ENCODE measurements at places on chromosomes 1 and 21.
A peak's percentile ranks its signal among the peaks of the same experiment; 100 is the strongest.

DNA sequence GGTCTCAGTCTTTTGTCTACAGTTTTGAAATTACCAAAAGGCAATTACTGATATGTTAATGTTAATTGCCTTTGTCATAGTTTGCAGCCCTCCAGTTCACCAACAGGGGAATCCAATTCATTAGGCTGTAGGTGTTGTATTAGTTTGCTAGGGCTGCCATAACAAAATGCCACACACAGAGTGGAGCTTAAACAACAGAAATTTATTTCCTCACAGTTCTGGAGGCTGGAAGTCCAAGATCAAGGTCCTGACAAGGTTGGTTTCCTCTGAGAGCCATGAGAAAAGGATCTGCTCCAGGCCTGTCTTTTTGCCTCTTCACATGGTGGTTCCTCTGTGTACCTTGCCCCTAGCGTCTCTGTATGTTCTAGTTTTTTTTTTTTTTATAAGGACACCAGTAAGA, 1.3 kb downstream of the RTCA start:
- DNase-seq: no peak

DNA sequence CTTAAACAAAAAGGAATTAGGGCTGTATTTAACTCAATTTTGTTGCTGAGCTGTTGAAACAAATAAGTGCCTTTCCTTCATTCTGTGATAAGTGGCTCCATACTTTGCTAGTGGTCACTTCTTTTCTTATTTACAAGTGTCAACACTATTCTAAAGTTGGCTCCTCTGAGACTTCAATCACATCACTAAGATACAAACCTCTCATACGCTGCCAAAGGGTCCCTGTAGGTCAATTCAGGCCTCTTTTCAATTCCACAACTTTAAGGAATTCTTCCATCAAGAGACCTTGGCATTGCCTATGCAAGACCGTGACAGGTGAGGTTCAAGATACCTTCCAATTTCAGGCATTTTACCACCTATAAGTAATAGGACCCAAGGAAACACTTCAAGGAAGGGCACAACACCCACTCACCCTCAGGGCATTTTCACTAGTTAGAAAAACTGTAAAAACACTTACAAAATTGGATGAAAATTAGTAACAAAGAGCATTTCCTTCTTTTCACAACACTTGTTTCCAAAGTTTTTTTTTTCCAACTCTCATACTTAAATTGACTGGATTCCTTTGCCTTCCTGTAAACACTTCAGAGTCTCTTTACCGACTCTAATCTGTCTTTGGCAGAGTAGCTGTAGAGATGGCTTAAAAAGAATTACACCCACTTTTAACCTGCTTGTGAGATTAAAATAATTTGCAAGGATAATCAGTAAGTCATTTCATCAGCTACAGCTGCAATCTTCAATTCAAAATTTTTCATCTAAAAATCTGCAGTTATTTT, 24.5 kb downstream of the SERBP1 start:
- no peak for DNase-seq

- no peak for DNase-seq
These were observed 18.3 kb upstream of the S100A2 start for GRCh38 chr1:153583976-153584375.

GRCh38 chr1:27789540-27790041, 16.6 kb downstream of the STX12 start:
- DNase-seq: no peak

DNA sequence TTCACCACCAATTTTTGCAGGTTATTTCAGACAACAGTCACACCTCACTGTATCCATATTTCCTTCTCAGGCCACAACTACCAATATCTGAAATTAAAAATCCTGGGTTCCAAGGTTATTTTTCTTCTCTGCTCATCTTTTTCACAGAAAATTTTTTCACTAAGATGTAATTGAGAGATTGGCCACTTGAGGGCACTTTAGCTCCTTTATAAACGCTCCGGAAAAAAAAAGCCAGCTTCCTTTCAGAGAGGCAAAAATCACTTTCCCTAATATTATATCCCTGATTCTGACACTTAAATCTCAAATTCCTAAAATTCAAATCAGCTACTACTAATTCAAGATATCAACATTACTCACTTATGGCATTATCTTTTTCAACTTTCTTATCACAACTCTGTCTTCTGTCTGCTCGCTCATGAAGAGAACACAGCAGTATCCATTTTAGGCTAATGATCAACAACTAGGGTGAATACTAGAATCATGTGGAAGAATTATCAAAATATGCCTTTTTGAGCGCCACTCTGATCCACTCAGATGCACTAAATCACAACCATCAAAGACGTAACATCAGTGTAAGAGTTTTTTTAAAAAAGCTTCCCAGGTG, 101.4 kb upstream of the RGS1 start:
- DNase-seq: no peak

- no peak for DNase-seq
These were observed 803.7 kb downstream of the KCNT2 start for GRCh38 chr1:195804547-195804946.

- no peak for DNase-seq
These were observed 145.6 kb downstream of the ZBTB18 start for GRCh38 chr1:244196571-244197285.

DNA sequence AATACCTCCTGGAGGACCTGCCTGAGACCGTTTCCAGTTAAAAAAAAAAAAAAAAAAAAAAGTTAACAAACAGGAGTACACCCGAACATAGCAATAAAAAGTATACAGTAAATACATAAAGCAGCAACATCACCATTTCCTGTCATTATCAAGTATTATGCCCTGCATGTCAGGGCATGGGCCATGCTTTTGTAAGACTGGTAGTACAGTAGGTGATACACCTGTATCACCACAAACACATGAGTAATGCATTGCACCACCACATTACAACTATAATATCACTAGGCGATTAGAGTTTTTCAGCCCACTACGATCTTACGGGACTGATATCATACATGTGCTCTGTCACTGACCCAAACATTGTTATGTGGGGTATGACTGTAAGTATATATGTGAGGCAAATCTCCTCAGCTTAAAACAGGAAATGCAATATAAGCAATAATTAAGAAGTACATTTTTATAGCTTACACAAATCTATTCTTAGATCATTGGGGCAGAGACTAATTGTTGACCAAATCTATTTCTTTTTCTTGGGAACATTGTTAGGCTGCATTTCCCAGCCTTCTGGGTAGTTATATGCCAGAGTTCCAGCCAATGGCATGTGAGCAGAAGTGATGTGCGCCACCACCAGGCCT, 98.1 kb downstream of the PLD5 start:
- DNase-seq: no peak

DNA sequence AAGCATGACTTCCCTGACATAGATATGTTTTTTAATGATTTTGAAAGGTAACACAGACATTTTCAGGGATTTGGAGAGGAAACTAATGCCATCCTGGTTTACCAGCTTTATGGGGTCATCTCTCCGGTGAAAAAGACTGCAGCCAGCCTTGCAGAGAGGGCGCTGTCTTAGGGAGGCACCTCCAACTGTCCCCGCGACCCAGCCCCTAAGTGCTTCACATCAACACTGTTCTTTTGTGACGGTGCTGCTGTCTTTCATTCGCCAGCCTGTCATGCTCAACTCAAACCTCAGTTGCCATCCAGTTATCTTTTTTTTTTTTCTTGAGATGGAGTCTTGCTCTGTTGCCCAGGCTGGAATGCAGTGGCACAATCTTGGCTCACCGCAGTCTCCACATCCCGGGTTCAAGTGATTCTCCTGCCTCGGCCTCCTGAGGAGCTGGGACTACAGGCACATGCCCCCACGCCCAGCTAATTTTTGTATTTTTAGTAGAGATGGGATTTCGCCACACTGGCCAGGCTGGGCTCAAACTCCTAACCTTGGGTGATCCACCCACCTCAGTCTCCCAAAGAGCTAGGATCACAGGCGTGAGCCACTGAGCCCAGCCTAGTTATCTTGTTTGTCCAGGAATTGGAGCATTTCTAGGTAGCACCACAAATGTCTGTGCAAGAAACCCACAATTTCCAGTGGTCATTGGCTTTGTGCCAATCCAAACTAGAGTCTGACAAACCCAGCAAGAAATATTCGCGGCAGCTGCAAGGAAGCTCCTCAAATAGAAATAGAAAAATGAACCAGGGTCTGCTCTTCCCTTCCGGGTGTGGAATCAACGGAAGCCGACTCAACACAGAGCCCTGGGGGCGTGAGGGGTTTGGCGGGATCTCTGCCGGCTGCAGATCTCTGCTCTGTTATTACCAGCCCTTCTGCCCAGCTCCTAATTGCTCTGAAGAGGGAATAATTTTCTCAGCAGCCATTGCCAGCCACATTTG, 24.2 kb downstream of the PDE9A start:
- peak; percentile 4 for DNase-seq

- DNase-seq: no peak
These were observed 42.0 kb downstream of the CXADR start for GRCh38 chr21:17554679-17555465.

- no peak for DNase-seq
These were observed 25.2 kb downstream of the MAPKAPK2 start for GRCh38 chr1:206709772-206710459.

GRCh38 chr1:5597171-5597850, 394.9 kb downstream of the NPHP4 start:
- no peak for DNase-seq

- DNase-seq: no peak
These were observed 91.9 kb upstream of the IGSF21 start for GRCh38 chr1:18015719-18016118.

GRCh38 chr1:185267301-185267700, 49.7 kb downstream of the IVNS1ABP start:
- no peak for DNase-seq

DNA sequence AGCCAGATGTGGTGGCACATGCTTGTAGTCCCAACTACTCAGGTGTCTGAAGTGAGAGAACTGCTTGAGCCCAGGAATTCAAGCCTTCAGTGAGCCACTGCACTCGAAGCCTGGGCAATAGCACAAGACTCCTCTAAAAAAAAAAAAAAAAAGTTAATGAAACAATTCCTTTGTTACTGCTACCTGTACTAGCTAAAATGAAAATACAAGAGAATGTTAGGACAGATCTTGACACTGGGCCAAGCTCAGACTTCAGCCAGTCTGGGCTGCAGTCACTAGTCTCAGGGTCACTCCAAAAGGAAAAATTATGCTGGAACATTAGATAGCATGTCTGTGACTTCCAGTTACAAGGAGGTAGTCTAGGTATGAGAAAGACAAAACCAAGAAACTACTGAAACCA, 56.5 kb downstream of the TRIM33 start:
- no peak for DNase-seq

DNA sequence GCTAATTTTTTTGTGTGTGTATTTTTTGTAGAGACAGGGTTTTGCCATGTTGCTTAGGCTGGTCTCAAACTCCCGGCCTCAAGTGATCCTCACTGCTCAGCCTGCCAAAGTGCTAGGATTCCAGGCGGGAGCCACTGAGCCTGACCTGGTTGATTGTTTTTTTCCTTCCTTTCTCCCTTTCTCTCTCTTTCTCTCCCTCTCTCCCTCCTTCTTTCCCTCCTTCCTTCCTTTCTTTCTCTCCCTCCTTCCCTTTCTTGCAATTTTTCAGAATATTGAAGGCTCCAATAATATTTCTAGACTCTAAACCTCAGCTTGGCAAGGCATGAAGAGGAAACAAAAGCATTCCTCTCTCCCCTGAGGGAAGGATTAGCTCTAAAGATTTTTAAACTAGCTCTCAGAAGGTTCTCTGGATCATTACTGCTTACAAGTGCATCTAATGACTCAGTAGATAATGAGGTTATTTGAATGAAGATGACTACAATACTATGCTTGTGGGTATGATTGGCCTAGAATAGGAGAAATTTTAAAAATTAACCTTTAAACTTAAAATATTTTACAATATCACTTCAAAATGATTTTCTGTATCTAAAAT, 68.5 kb upstream of the GADD45A start:
- DNase-seq: no peak

- DNase-seq: no peak
These were observed 2.4 kb downstream of the TP73 start for GRCh38 chr1:3654549-3655281.

- no peak for DNase-seq
These were observed 3.8 kb upstream of the MIIP start for GRCh38 chr1:12015499-12015898.

- peak; percentile 79 for DNase-seq
These were observed 62.4 kb upstream of the DIRAS3 start for GRCh38 chr1:68112835-68113243.

- no peak for DNase-seq
These were observed 94.0 kb upstream of the WNT4 start for GRCh38 chr1:22236900-22237299.

DNA sequence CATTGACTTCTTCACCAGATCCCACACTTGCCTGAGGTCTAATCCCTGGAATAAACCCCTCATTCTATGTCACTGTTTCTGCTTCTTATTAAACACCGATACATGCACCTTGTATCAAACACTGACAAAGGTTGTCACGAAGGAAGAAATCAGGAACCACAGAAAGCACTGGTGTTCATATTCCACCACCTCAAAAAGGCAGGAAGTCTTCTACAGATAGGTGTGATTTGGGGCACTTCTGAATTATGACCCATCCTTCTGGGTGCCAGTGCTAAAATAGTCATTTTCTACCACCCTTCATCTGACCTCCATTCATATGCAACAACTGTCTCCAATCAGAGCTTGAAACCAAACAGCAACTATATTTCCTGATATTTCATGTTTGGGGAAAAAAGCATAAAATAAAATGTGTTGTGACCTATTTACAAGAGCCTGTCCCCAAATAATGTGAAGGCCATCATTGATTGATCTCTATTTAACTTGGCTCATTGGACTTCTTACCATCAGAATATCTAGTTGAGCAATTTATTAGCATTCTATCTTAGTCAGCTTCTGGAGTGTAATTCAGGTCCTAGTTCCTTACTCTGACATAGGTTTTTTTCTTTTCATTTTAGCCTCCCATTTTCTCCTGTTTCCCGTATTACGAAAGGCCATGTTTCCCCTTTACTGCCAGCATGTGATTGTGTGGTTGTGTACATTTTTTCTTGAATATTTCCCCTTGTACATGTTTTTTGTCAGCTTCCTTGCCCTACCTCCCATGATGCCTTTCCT, 43.1 kb downstream of the DUSP10 start:
- DNase-seq: no peak

DNA sequence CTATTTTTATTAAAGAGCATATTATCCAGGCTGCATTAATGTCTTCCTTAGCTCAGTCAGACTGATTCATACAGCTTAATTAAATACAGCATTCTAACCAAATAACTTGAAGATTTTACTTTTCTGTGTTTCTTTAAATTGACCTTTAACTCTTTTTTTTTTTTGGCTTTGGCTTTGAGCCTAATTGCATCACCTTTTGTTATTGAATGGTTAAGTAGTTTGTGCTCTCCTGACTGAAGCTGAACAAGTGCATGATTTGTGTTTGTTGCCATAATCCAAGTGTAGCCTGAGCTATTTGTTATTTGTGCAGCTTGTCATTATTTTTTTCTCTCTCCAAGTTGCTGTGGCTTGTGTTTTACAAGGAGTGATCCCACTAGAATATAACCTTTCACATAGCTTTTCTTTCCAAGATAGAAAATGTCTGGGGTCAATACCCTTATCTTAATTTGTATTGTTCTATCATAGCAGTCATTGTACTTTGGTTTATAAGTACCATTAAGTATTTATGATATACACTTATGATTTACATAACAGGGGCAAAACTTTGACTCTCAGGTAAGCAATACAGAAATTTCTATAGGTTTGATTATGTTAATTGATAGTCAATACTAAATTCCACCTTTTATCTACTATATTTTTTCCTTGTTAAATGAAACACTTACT, 31.6 kb downstream of the CDC14A start:
- no peak for DNase-seq
